ENCODE measurements at places on chromosomes 11 and 22.

DNA sequence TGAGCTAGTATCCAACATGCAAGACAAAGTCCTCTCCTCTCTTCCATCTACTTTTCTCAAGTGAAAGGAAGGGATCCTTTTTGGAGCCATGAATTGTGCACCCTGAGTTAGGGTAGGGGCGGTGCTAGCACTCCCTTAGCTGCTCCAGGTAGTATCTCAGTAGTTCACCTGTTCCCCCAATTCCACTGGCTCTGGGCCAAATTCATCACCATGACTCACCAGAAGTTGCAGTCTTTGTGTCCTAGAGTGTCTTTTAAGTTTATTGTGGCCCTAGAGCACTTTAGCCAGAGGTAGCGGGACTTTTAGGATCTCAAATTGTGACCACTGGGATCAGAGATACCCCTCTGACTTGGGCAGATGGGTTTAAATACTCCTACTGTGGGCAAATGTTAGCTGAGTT, 398.6 kb upstream of the ANO5 start:
- no peak for DNase-seq

GRCh38 chr11:133521502-133521901, 10.8 kb downstream of the OPCML start:
- DNase-seq: no peak

DNA sequence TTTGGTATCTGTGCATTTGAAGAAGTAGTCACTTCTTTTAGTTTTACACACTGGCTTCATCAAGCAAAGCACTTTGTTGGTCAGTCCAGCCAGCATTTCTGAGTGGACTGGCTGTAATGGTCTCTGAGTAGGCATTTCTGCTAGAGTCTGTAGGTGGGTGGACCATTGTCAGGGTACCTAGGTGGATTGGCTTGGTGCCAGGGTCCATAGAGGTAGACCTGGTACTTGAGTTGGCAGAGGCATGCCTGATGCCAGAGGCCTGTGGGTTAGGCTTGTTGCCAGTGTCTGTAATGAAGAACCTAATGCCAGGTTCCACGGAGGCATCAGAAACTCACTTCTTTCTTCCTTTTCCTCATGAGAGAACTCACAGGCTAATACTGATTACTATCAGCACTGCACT, 157.9 kb upstream of the C11orf87 start:
- DNase-seq: no peak

DNA sequence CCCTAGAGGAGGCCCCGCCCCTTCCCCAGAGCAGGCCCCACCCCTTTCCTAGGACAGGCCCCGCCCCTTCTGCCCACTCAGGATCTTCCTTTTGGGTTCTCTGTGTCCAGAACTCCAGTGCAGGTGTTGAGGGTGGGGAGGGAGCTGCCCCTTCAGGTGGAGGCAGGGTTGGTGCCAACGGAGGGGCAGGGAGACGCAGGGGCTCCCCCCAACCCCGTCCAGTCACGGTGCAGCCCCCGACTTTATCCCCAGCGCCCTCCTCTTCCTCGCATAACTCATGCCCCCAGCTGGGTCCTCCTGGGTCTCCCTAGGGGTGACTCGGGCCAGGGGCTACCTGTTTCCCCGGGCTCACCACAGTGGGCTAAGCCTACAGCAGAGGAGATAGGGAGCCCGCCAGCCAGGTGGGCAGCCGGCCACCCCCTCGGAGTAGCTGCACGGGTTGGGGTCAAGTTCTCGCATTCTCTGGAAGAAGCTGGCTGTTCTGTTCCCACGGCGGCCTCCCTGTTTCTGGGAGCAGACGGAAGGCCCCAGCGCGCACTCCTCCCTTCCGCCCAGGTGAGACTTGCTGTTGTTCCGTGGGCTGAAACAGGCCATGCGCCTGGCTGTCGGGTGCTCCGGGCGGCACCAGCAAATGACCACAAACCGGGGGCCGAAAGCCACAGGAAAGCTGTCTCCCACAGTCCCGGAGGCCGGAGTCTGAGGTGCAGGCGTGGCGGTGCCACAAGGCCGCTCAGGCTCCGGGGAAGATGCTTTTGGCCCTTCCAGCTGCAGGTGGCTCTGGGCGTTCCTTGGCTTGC, 38.9 kb downstream of the MUC2 start:
- DNase-seq: no peak

GRCh38 chr11:98589967-98590366, 430.8 kb upstream of the CNTN5 start:
- no peak for DNase-seq

GRCh38 chr22:25057013-25057881, 104.7 kb downstream of the KIAA1671 start:
- DNase-seq: no peak

GRCh38 chr11:77074626-77075221, 8.0 kb downstream of the CAPN5 start:
- DNase-seq: no peak

DNA sequence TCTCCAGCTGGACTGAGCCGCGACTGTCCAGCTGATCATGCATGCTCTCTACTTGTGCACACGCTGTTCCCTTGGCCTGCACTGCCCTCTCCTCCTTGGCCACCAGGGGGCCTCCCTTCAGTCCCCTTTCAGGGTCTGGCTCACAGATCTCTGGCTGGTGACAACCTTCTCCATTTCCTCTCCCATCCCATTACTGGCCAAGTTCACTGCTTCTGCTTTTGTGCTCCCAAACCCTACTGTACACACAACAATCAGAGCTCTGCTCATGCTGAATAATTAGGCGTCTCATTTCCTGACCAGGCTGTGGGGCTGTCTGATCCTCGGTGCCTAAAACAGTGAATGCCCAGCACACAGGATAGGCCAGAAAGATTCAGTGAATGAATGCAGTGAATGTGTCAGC, 224.0 kb upstream of the NARS2 start:
- no peak for DNase-seq

DNA sequence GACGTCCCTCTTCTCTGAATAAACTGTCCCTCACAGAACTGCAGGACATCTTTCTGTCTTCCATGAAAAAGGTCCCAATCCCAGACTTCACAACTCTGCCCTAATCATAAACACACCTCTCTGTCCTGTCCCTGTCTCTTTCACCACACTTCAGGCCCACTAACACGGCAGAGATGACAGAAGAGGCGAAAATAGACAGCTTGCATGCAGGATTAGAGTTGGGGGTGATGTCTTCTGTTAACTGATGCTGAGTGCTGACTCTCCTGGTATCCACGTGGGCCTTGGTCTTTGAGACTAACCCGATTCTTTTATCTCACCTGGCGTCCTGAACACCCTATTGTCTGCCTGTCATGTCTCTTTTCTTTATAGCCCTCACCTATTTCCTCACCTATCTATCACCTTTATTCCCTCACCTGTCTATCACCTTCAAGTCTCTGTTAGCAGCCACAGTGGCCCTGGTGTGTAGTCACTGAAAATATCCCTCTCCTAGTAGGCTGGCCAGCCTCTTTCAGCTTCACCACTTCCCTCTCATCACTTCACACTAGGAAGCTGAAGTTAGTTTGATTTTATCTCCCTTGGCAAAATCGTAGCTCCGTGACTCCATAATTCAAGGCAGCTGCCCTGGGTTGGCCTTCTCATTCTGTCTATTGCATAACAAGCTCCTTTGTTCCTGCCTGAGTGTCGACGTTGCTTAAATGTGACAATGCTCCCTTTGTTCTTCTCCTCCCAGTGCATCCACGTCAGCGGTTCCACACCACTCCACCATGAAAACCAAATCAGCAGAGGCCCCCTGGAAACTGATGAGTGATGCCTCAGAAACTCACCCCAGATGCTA, 30.6 kb upstream of the DRD2 start:
- no peak for DNase-seq

GRCh38 chr11:11263238-11264005, 89.6 kb downstream of the CSNK2A3 start:
- DNase-seq: no peak

GRCh38 chr22:31321421-31321820, 24.7 kb downstream of the PATZ1 start:
- DNase-seq: no peak

DNA sequence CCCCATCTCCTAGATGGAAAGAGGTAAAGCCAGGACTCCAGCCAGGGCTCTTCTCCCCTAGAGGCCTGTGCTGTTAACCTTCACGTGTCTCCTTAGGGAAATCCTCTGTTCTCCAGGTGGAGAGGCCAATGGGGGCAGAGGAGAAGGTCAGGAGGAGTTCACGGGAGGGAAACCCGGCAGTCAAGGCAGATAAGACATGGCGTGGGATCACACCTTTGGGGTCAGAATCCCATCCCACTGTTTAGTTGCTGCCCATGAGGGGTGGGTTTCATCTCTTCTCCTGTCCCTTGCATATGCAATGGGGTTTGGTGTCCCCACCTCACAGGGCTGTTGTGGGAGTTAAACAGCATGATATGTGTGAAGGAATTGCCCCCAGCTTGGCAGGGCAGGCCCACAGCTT, 469.7 kb downstream of the TBC1D22A start:
- no peak for DNase-seq

DNA sequence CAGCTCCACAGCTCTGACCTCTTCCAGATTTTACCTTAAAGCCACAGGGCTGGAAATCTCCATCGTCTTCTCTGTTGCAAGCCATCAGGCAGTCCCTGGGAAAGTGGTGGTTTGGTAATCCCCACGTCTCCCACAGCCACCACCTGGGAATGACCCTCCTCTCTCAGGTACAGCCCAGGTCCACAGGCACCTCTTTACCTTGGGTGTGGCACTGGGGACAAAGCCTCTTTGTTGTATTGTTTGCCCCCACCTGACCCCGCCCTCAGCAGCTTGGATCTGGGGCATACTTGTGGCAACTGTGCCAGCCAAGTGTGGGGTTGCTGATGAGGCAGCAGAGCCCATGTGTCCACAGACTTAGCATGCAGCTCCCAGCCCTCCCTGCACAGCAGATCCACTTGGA, 77.6 kb downstream of the LRRC32 start:
- DNase-seq: no peak

DNA sequence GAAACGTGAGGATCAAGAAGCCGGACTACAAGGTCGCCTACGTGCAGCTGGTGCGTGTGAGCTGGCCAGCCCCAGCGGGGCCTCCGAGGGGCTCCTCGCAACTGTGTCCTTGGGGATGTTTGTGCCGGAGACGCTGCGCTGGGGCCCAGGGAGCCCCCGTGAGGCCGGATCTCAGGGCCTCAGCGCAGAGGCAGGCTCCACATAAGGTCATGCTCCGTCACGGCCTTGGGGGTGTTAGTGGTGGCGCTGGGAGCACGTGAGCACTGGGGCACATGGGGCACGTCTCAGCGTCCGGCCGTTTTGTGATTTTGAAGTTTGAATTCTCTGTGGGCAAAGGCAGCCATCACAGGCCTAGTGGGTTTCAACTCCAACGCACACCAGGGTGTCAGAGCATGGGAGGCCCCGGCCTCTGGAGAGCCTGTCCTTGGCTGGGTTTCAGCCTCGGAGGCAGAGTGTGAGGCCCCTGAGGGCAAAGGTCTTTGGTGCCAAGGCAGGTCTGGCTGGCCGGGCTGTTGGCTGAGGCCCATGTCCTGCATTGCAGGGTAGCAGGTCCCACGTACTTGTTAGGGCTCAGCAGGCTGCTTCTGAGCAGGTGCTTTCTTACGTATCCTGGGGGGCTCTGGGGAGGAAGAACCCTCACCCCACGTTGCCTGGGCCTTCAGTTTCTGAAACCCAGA, 5.8 kb downstream of the MRPL23 start:
- no peak for DNase-seq

GRCh38 chr11:82845356-82846353, 54.6 kb downstream of the PRCP start:
- DNase-seq: no peak

GRCh38 chr11:69013009-69013951, at the start of gene MRGPRF:
MRGPRF (minus strand) TSS chr11:69013246; CDS start chr11:69009901, 3,345 bp downstream.
- DNase-seq: no peak

DNA sequence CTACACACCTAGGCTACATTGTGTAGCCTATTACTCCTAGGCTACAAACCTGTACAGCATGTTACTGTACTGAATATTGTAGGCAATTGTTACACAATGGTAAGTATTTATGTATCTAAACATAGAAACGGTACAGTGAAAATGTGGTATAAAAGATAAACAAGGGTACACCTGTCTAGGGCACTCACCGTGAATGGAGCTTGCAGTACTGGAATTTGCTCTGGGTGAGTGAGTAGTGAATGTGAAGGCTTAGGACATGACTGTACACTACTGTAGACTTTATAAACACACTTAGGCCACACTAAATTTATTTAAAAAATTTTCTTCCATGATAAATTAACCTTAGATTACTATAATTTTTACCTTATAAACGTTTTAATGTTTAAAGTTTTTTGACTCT, 171.7 kb upstream of the NCAM1 start:
- no peak for DNase-seq

GRCh38 chr11:46247659-46248058, 29.8 kb upstream of the CREB3L1 start:
- no peak for DNase-seq

GRCh38 chr22:20268279-20269012, at the start of gene RTN4R:
RTN4R (minus strand) TSS chr22:20268318; CDS start chr22:20268092, 226 bp downstream.
- DNase-seq: no peak

DNA sequence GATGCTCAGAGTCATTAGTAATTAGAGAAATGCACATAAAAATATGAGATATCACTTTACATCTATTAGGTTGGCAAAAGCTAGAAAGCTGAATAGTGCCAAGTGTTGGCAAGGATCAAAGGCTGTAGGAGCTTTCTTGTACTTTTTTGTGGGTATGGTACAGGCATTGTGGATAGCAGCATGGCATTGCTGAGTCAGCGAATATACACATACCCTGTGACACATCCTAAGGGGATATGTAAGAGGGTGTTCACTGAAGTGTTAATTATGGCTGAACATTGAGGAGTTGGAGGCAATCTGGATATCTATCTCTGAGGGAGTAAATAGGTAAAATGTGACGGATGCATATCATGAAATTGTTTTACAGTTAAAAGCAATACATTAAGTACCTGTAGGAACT, 27.0 kb upstream of the IL18BP start:
- no peak for DNase-seq

- DNase-seq: no peak
These were observed 2.4 kb upstream of the MN1 start for GRCh38 chr22:27803841-27804415.

Measured in cortex of kidney (tissue), 1 donor.